ENCODE measurements at places on chromosomes 4 and X.

- no peak for DNase-seq
Measured at GRCh38 chrX:23003116-23003515, 3.4 kb downstream of the DDX53 start.

DNA sequence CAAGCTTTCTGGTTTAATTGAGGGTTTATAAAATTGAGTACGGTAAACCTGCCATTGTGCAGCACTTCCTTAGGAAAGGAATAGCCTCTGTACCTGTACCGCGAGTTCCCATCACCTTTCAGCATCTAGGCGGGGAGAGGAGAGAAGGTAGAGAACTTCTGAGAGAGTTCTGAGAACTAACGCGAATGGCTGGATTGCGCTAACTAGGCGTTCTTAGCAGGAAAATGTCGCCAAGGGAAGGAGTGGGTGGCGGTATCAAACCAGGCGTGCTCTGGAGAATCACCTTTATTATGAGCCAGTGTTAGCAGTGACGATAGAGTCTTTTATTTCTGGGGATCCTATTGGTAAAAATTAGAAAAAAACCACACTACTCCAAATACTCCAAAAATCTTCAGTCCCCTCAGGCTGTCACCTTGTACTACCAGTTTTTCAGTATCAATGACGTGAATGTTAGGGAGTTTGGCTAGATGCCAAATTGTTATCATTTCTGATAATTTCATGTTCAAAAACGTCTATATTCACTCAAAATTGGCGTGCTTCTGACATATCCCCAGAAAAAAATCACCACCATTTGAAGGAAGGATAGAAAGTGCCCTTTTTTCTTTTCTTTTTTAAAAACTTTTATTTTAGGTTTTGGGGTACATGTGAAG lies 1.4 kb downstream of the UGT8 start:
- DNase-seq, result no peak

DNA sequence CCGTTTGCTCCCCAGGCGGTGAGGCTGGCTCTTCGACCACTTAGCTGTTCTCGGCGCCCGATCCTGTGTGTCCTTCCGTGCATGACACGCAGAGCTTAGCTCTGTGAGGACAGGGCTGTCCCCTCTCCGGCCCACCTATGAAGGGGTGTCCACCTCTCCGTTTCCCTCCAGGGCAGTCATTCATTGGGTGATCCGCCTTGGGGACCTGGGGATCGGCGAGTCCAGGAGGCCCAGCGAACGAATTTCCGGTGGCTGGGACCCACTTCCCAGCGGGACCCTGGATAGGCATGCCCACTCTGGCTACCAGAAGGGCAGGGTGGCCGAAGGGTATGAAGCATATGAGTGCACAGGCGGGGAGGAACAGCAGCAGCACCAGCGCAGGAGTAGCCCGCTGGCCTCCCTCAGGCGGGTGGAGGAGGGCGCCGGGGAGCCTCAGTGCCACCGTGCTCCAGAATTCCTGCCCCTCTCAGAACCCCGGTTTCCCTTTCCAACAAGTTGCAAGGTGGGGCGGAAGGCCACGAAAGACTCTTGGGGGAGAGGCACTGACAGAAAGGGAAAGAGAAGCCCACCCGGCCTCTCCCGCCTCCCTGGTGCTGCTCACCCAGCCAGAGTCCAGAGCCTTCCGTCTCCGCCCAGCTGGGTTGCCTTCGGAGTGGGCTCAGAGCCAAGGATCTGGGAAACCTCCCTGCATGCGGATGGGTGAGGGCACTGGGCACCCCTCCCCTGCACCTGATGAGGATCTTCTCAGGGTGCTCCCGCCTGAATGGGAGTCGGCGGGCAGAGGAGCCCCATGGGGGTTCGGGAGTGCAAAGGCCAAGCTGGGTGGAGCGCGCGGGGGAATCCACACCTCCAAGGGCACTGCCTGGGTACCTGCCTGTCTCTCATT lies 8.6 kb downstream of the HMX1 start:
- DNase-seq, result no peak

- DNase-seq, result no peak
Measured at GRCh38 chr4:138437263-138437851, 195.2 kb upstream of the SLC7A11 start.

DNA sequence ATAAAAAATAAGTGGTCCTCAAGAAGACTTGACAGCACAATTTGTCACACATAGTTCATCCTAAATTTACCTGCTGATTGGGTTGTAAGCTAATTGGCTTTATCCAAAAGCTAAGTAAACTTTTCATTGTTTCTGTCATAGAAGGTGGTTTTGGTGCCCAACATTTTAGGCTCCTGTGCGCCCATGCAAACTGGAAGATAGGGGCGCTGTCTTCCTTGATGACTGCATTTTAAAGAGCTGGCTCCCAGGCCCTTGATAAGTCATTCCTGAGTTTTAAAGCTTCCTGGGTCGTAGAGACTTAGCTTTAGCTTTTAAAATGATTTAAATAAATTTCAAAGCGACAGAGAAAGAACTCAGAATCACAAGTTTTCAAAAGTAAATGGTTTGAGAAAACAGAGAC lies 625.4 kb upstream of the GALNT7 start:
- no peak for DNase-seq

DNA sequence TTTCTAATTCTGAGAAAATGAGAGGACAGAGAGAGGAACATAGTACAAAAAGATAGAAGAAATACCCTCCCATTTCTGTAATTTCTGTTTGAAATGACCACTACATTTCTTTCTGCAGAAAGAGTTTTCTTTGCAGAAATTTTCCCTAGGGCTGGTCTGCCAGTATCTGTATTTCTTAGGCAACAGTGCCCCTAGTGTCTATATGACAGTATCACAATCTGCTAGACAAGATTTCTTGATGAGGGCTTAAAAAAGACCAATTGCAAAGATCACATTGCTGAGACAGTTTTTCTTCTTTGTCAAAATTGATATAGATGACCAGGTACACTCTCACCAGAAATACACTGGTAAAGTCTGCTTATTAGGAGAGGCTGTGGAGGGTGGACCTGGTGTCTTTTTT lies 81.0 kb upstream of the ZDHHC15 start:
- peak; percentile 0 for DNase-seq

- DNase-seq, result no peak
Measured at GRCh38 chr4:121448231-121448630, 67.4 kb upstream of the QRFPR start.

GRCh38 chrX:3141031-3141430 lies 99.8 kb downstream of the ARSF start:
- no peak for DNase-seq

DNA sequence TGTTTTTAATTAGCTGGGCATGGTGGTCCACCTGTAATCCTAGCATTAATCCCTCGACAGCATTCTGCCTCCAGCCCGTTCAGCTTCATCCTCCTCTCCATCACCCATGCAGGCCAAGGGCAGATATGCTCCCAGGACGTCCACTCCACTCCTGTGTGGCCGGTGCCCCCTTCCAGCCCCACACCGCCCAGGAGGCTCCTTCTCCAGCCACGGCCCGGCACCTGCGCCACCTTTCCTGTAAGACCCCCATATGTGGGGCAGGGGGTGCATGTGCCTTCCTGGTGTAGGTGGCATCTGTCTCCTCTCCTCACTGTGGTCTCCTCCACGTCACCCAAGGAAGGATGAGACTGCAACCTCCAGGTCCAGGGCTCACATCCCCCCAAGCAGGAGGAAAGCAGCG lies 57.0 kb upstream of the MXD4 start:
- DNase-seq, result no peak

- no peak for DNase-seq
Measured at GRCh38 chr4:75679876-75680575, 6.8 kb upstream of the G3BP2 start.

- no peak for DNase-seq
Measured at GRCh38 chr4:169037506-169037905, 27.5 kb upstream of the CBR4 start.

- no peak for DNase-seq
Measured at GRCh38 chr4:113979905-113980615, 613 bp upstream of the ARSJ start.

GRCh38 chr4:147732518-147733235 lies 789 bp downstream of the ARHGAP10 start:
- DNase-seq, result no peak

GRCh38 chr4:40003986-40004385 lies 26.3 kb upstream of the PDS5A start:
- DNase-seq, result no peak

DNA sequence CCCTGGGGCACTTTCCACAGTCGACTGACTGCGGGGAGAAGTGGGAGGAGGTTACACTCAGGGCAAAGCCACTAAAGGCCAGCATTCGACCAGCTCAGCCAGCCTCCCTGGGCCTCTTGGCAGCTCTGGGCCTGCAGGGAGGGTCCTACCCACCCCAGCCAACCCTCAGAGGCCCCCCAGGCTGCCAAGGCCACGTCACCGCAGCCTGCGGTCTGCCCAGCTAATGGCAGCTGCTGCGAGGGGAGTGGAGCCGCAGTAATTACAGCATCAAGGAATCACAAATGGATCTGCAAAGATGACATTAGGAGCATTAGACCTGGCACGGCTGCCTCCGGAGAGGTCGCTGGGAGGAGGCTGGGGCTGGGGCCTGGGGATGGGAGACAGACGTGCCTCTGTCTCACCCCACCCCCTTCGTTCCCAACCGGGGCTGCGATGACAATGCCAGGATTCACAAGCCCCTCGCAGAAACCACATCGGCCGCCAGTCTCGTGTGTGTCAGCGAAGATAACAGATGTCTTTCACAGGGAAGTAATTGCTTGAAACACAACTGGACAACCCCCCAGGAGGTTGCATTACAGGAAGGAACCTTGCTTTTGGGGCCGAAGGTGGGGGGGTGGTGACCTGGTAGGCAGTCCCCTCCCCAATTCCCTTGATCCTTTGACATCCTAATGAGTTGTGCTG lies 367.6 kb downstream of the BCOR start:
- no peak for DNase-seq

Data from NCI-H2171 (cell line).